M059J (cell line): ENCODE measurements at places on chromosomes 2 and 18.

- peak; percentile 22 for DNase-seq
Measured at GRCh38 chr2:143582046-143582747, 453.0 kb downstream of the ARHGAP15 start.

- DNase-seq = no peak
Measured at GRCh38 chr2:127404466-127405254, 13.6 kb upstream of the PROC start.

DNA sequence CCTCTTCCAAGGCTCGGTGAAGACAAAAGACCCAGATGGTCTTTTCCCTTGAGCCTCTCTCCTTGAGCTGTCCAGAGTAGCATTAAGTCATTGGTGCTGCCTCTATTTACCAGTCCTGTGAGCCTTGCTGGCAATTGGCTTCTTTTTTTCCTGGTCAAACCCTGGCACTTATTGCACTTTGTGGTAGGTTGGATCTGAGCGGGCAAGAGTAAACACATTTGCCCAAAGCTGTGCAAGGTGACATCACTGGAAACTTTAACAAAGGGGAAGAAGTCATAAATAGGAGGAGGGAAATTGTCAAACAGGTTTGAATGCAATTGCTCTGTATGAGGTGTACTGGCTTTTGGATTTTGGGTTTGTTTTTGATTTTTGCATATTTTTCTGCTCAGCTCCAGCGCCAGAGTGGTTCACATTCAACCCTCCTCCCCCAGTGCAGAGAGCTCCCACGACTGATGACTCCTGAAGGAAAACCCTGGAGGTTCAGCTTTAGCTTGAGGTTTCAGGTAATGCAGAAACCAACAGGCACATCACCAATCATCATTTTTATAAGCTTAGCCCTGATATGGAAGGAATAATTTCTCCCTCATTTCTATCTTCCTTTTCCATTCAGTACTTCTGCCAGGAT, 8.3 kb downstream of the KCNE4 start:
- DNase-seq = no peak

GRCh38 chr18:43735570-43735969, 458.3 kb upstream of the SYT4 start:
- DNase-seq = no peak

DNA sequence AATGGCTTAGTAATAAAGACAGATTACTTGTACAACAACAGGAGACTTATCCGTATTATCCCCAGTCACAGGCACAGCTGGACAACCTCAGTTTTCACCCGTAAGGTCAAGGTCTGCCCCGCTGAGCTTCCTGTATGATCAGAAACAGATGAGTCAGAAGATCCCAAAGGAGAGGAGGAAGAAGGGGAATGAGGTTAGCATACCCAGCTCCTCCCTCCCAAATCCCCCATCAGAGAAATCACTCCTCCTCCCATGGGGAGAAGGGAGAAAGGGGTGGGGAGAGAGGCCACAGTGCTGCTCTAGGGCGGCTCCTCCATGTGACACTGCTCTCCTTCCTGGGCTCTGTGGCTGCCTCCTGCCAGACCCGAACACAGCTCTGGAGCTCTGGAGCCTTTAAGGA, 53.8 kb upstream of the SPTBN1 start:
- peak; percentile 51 for DNase-seq

DNA sequence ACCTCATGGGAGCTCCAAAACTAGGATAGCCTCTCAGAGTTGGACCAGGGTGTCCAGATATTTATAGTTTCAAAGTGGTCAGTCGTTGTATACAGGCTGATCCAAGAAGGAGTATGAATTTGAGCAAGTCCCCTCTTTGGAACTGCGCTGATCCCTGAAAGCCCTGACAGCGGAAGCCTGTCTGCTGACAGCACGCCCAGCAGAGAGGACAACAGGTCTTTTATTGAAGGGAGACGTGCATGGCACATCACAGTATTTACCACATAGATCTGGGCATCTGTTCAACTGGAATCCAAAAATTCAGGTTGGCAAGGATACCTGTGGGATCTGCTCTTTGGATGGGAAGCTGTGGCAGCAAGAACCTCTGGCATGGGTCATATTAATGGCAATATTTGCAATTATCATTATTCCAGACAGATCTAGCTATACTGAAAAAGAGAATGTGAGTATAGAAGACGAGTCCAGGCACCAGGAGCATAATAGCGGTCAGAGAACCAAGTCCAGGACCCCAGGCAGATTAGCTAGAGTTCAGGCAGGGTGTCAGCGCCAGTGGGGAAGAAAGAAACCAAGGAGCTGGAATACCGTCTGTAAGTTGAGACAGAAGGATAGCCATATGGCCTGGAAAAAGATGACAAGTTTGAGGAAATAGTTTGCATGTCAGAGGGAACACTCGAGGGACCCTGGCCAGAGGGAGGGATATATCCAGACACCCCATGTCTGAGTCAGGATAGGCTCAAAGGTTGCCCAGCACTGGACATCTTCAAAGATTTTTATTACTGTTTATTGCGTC, 260.4 kb upstream of the FANCL start:
- DNase-seq = no peak

DNA sequence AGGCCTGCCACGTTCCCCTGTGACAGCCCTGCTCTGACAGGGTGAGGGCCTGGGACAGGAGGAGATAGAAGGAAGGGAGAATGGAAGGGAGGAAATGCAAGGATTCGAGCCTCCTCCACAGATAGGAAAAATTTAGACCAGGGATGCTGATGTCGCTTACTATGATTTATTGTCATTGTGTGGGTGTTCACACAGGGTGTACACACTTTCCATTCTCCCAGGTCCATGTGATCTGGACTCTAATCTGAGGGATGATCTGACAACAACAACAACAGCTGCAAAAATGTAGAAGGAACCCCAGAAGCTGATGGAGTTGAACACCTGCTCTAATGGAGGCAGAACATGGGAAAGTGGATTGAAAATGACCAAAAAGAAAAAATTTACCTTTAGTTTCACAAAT, 231.7 kb upstream of the TNP1 start:
- DNase-seq = no peak

GRCh38 chr2:17851731-17852585, 26.5 kb upstream of the KCNS3 start:
- DNase-seq = peak; percentile 70

DNA sequence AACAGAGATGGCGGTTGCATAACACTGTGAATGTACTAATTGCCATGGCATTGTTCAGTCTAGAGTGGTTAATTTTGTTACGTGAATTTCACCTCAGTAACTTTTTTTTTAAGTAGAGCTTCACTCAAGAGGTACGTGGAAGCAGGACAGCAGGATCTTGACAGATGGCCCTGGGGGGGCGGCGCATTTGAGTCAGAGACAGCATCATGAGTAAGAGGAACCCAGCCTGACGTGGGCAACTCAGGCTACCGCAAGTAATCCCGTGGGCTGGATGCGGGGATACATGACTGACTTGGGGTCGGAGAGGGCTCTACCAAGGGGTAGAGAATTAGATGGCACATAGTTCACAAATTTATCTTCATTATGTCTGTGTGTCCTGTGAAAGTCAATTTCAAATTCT, 38.1 kb upstream of the DAPL1 start:
- DNase-seq = no peak

DNA sequence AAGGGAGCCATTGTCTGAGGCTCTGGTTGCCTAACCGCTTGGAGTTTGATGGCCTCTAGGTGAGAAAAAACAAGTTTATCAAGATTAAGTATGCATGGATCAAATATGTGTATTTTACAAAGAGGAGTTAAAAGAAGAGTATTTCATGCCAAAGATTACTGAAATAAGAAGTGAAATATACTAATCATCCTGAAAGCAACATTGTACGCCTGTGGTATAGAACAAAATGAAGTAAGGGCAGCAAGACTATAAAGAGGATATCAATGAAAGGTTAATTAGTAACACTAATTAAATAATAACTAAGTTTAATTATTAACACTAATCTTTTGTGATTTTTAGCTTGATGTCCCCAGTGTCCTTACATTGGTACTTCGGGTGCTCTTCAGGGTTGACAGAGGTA, 276.7 kb downstream of the CALCRL start:
- DNase-seq = no peak

DNA sequence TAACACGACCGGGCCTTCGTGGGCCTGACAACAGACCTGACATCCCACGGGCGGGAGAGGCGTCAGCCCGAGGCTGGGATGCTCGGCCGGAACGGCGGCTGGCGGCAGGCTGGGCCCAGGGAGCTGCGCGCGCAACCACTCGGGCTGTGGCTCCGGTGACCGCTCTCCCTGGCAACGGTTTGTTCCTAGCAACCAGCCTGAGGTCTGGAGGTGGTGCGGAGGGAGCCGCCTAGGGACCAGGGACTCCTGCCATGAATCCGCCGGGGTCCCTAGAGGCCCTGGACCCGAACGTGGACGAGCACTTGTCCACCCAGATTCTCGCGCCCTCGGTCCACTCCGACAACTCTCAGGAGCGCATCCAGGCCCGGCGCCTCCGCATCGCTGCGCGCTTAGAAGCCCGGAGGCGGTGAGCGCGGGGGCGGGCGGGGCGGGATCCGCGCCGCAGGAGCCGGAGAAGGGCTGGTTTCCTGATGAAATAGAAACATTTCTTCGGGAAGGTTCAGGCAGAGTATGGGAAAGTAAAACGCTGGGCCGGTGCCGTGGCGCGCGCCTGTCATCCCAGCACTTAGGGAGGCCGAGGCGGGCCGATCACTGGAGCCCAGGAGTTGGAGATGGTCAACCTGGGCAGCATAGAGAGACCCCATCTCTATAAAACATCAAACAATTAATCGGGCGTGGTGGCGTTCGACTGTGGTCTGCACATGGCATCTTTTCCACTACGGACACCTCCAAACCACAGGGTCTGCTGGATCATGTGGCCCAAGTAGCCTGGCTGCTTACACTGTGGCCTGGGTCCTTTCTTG, at the start of gene DRC1:
Gene DRC1 (plus strand): TSS at position 182 of the 803 bp plus-strand sequence. CDS start 70 bp downstream, at position 252.
- DNase-seq = peak; percentile 76

DNA sequence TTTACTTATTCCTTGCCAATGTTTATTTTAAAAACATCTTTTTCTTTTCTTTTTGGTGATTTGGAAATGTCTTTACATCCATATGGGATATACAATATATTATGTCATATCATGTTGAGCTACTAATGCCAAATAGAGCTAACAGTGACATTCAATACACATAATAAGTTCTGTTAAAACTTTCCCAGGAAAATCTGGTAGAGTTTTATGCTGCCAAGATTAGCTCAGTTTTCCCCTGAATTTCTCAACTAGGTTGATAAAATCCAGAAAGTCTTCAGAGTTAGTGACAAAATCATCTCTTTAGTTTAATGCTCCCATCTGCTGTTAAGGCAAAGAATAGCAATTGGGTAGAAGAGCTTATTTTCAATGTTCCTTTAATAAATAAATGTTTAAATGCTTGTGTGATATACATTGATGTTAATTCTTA, 9.9 kb downstream of the COL3A1 start:
- peak; percentile 58 for DNase-seq

DNA sequence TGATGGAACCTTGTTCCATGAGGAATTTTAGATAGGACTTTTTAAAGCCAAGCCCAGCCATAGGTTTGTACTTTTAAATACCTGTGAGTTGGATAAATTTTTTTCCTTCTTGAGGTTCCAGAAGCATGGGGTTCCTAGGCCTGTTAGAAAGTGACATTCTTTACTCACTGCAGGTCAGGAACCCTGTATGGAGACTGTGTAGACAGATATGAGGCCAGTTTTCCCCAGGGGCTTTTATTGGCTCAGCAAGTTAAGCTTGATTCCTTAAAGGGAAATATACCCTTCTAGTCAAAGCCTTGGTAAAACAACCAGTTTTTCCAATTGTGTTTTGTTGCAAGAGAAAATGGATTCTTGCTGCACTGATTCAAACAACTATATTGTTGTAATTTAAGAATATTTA, 38.4 kb upstream of the GMCL1 start:
- DNase-seq = no peak

DNA sequence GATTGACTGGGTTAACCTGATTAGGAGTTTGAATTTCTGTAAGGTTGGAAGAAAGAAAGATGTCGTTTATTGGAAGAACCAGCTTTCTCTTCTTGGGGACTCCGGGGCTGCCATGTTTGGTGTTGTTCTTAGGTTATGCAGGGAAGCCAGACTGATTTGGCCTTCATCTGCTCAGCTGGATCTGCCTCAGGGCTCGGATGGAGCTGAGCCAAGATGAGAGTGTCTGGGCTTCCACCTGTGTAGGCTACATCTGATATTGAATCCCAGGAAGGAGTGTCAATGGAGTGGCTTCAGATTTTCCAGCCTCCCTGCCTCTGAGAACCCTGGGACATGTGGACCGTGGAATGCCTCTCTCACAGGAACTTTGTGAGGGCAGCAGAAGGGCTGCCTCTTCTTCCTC, 126.1 kb downstream of the WDSUB1 start:
- no peak for DNase-seq

DNA sequence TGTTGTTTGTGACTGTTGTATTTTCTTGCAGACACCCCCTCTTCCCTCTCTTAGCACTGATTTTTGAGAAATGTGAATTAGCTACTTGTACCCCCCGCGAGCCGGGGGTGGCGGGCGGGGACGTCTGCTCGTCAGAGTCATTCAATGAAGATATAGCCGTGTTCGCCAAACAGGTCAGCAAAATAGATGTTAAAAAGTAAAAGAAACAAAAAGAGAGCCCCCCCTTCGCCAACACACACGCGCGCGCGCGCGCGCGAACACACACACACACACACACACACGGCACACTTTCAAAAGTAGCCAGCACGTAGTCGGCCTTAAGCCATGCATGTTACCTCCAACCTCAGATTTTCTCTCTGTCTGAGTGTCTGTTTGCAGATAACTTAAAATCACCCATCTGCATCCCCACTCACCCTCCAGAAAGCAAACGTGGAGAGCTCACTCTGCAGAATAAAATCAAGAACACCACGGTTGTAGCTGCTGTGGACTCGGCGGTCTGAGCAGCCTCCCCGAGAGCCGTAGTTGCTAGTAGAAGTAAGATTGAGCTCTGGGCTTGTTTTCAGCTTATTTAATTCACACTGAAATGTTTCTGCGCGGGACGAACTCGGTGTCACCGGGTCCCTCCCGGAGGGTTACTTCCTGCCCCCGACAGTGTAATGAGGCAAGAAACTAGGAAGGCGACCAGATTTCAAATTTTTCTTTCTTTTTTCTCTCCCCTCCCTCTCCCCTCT, 5.1 kb downstream of the MEIS1 start:
- peak; percentile 32 for DNase-seq

GRCh38 chr18:13422541-13423147, 204.1 kb downstream of the LDLRAD4 start:
- no peak for DNase-seq

DNA sequence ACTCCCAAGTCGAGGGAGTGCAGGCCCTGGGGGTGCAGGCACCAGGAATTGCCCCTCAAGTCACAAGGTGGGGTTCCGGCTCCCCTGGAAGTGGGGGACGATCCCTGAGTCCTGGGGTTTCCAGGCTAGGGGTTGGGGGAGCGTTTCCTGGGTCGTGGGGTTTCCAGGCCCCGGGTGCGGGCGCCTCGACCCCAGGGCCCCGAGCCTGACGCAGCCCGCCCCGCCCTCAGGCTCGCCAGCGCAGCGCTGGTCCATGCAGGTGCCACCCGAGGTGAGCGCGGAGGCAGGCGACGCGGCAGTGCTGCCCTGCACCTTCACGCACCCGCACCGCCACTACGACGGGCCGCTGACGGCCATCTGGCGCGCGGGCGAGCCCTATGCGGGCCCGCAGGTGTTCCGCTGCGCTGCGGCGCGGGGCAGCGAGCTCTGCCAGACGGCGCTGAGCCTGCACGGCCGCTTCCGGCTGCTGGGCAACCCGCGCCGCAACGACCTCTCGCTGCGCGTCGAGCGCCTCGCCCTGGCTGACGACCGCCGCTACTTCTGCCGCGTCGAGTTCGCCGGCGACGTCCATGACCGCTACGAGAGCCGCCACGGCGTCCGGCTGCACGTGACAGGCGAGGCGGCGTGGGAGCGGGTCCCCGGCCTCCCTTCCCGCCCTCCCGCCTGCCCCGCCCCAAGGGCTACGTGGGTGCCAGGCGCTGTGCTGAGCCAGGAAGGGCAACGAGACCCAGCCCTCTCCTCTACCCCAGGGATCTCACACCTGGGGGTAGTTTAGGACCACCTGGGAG, 12.0 kb downstream of the SIGLEC15 start:
- DNase-seq = no peak

- DNase-seq = no peak
Measured at GRCh38 chr2:236070236-236070635, 98.0 kb downstream of the GBX2 start.
